ENCODE measurements at places on chromosomes 5 and 9. TPM values are rescaled to one million over a fixed set of nuclear protein-coding genes. Genes with fewer than 3 reads are reported as not detected.

- no peak for DNase-seq
Observed at GRCh38 chr9:107178293-107178692, 104.8 kb upstream of the RAD23B start.

GRCh38 chr5:138033386-138033808, 518 bp upstream of the FAM13B start:
- DNase-seq = no peak

DNA sequence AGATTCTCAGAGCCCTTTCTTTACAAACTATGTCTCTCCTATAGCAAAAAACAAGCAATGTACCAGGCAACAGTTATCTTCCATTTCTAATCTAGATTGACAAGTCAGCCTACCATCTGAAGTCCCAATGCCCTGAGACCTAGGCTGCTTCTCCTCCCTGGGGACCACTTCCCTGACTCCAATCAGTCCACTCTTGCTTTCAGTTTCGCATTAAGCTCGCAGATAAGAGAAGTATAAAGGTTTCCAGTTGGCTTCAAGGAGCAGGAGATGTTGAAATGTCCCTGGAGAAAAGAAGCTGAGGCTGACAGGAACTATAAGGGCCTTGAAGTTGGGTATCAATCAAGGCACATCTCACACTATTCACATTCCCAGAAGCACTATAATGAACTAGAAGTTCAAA, 32.3 kb downstream of the ERP44 start:
- DNase-seq = no peak

DNA sequence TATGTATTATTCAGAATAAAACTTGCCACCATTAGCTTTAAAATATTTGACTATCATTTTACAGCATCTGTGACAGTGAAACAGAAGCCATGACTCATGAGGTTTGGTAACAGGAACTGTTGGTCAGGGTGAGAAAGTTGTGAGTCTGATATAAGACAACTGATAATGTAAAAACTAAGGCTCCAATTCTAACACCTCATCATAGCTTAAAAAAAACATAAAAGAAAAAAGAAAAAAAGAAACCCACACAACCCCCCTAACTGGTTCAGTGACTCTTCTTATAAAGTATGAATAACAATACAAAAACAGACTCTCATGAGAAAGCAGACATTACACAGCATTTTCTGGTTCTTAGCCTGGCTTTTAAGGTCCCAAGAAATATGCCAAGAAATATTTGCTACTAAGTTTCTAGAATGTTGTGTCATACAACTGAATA, 85.8 kb downstream of the MRPS27 start:
- no peak for DNase-seq

CARD6 gene
- polyA plus RNA-seq = 2.5 TPM

SPINK6 gene
- not detected for polyA plus RNA-seq

Measured in pancreas (tissue), 10 donors.